ENCODE measurements at places on chromosomes 3 and 15.

- DNase-seq = no peak
Observed at GRCh38 chr3:94065122-94065521, 2.3 kb downstream of the NSUN3 start.

DNA sequence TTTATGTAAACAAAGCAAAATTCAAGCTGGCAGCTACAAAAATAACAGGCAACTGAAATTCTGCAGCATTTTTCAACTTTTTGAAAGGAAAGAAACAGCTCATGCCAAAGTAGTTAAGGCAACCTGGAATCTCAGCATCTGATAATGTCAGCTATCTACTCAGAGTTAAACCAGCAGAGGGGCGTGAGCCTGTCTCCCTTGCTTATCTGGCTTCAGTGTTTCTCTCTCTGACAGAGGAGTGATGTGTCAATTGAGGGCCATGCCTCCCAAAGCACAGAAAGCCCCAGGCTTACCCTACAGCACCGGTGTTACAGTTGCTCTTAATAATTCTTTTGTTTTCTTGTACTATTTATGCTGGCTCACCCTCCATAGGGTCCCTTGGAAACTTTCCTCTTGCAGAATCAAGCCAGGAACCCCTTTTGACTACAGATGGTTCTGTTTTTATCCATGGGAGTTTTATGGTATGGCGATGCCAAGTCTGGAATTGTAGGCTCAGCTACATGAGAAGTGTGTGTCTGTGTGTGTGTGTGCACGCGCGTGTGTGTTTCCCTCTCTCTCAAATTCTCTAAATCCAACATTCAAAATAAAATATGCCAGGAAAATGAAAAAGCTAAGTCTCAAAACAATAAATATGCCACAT, 7.3 kb downstream of the TMEM212 start:
- DNase-seq = no peak

DNA sequence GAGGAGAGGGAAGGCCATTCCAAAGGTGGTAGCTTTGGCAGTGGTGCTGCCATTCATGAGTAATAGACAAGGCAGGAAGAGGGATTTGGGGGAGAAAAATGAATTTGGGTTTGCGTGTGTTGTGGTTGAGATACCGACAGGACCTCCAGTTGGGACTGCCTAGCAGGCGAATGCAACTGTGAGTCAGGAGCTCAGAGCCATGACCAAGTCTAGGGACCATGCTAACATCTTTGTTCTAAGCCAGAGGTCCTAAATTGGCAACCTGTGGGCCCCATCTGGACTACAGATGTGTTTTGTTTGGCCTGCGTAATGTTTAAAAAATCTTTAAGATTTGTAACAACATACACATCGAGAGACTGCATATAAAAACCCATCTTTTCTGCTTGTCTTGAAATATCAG, 61.6 kb downstream of the SAMMSON start:
- no peak for DNase-seq

GRCh38 chr3:145429546-145429945, 731.4 kb downstream of the PLOD2 start:
- no peak for DNase-seq

- no peak for DNase-seq
Observed at GRCh38 chr3:37812499-37812896, 49.2 kb upstream of the CTDSPL start.

DNA sequence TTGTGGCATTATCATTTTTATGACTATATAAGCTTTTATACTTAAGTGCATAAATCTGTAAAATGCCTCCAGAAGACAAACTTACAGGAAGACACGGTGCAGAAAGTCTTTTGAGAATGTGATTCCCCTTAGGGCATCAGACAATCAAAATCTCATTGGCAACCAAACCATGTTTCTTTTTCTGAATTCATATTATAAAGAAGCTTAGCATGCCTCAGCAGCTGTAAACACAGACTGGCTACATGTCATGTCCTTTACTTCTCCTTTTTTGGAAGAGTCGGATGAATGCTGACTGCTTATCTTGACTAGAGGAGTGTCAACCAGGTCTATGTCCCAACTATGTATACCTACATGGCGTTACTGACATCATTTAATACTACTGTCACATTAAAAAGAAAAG, 150.1 kb downstream of the PLD1 start:
- DNase-seq = no peak

- DNase-seq = no peak
Observed at GRCh38 chr15:58458076-58458475, 26.3 kb downstream of the LIPC start.

DNA sequence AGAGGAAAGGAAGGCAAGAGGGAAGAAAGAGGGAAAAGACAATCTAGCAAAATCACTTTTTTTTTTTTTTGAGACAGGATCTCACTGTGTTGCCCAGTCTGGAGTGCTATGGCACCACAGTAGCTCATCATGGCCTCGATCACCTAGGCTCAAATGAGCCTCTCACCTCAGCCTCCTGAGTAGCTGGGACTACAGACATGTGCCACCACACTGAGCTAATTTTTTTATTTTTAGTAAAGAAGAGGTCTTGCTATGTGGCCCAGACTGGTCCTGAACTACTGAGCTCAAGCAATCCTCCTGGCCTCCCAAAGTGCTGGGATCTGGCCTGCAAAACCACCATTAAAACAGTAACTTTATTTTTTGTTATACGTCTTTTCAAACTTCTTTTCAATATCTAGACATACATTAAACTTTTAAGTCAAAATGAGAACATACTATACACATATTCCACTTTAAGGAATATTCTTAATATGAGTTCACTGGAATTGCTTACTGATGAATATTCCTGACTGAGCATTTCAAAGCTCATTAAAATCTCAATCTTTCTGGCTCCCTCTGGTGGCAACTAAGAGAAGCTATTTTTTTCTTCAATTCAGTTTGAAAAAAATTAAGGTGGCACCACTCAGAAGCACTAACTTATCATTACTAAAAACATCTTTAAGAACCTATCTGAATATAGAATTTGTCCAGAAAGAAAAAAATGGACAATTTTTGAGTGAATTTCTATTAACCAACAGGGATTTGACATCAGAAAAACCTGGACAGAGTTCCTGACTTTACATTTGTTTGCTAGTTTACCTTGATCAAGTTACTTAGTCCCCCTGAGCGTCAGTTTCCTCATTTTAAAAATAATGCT, 40.9 kb downstream of the UACA start:
- no peak for DNase-seq

DNA sequence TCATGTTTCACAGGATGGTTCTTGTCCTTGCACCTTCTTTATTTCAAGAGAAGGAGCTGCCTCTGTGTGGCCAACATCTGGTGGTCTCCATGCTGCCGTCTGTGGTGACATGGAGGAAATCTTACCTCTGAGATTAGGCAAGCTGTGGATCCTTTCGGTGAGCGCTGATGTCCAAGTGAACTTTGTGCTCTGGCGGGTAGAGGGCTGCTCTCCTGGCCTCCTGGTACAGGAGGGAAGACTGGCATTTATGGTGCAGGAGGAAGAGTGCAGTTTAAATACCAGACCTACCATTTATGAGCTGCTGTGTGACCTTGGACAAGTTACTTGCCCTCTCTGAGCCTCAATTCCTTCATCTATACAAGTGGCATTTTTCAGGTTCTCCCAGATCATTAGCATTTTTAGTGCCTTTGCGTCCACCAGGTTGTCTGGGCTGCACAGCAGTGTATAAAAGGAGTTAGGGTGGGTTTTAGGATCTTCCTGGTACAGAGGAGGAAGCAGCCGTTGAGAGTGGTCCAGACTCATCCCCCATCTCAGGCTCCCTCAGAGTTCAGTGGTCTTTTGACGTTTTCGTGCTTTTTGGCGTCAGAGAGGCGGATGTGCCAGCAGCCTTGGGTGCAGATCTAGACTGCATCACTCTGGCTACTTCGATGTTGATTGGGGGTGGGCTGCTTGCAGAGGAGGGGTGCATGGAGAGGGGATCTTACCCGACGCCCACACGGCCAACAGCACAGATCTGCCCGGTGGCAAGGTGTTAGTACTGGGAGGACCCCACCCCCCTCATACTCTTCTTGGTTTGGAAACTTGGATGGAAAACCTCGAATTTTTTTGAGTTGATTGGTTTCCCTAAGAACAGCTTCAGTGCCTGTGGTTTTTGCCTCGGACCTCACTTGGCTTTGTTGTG, 162.2 kb downstream of the ITPR1 start:
- DNase-seq = no peak

- DNase-seq = no peak
Observed at GRCh38 chr3:71090207-71090606, 493.3 kb downstream of the FOXP1 start.

DNA sequence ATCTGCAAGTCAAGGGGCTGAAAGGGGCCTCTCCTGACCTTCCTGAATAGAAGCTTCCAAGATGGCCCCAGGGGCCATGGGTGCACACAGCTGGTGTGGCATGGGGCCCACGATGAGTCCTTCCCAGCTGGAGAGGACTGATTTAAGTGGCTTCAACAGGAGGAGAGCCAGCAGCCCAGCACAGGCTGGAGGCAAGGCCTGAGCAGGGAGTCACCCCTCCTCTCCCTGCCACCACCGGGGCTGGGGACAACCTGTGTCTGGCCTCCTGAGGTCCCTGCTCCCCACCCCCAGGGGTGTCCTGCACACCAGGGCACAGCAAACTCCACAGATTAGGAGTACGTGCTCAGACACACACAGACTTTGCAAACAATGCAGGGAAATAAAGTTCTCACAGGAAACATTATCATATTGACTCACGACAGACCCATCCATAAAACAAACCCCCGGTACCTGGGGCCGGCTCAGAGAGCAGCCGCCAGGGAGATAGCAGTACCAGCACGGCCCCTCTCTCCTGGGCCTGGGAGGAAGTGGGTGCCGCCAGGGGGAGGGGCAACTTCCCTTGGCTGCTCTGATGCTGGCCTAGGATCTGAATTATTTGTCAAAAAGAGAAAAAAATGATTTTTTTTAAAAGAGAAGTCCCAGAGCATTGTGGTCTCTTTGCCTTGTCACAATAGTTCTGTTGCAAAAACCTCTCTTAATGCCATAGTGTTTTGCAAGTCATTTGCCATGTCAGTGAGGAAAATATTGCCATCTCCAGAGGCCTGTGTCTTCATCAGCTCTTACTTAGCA, 21.9 kb upstream of the TSEN2 start:
- DNase-seq = no peak

DNA sequence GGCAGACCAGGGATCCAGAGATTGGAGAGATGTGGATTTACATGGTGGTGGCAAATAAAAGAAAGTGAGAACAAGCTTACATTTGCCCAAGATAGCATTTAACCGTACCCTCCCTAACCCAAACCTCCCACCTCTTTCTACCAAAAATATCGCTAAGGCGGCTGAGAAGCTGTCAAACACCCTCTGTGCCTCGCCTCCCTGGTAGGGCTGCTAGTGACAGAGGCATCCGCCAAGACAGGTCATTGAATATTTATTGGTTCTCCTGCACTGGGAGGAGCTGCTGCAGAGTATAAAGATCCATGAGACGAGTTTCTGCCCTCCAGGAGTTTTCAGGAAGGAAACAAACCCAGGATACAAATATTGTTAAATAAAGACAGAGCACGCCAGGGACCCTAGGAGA, 107.3 kb upstream of the TMC3 start:
- no peak for DNase-seq

DNA sequence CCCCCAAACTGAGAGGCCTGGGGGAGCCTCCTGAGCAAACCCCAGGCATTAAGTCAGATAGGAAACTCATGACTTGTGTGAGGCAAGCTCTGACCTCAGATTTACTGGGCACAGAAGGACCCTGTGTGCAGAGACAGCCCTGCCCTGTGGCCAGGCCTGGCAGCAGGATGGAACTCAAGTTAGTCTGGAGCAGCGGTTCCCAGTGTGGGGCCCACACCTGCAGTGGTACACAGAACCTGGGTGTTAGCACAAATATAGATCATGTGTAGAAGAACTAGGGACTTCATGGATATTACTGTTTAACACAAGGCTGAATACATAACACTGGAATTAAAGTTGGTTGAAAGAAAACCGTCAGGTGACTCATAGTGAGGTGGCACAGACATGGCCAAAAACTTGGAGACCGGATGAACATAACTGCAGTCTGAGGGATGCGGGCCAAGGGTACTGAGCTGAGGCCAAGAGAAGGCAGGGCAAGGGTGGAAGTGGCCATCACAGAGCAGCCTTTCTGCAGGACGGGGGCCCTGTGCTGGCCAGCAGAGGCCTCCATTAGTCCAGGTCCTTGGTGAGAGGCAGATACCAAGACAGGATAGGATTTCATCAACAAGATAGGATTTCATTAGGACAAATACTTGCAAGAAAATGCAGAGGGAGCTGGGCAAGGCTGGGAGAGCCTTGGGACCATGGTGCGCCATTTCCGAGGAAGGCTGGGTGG, 40.9 kb downstream of the IRAK2 start:
- no peak for DNase-seq

DNA sequence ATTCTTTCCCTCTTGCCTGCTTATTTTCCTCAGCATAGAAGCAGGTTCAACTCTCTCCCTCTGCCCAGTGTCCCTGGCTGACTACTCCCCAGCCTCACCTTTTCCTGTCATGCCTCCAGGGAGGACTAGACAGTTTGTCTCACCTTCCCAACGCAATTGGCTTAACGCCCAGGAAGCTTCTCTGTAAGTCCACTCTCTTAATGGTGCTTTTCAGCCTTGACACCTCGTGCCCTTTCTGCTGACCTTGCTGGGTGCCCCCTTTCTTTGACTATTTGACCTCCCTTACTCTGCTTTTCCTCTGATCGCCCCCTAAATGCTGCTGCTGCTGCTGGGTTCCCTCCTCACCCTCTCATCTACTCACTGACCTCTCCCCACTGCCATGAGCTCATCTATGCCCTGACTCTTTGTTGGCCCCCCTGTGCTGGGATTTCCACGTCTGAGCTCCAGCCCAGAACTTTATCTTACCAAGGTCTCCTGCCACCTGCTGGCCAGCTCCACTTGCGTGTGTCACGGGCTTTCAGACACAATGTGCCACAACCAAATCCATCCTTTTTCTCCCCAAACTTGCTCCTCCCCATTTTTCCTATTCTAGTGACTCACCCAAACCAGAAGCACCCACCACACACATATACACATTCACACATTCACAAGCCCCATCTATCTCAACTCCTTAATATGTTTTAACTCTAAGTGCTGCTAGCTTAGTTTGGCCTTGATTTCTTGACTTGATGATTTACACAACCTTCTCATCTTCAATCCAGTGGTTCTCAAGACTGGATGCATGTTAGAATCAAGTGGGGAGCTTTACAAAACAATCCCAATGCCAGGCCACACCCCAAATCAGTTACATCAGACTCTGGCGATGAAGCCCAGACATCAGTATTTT, 16.6 kb downstream of the EPB42 start:
- DNase-seq = no peak

DNA sequence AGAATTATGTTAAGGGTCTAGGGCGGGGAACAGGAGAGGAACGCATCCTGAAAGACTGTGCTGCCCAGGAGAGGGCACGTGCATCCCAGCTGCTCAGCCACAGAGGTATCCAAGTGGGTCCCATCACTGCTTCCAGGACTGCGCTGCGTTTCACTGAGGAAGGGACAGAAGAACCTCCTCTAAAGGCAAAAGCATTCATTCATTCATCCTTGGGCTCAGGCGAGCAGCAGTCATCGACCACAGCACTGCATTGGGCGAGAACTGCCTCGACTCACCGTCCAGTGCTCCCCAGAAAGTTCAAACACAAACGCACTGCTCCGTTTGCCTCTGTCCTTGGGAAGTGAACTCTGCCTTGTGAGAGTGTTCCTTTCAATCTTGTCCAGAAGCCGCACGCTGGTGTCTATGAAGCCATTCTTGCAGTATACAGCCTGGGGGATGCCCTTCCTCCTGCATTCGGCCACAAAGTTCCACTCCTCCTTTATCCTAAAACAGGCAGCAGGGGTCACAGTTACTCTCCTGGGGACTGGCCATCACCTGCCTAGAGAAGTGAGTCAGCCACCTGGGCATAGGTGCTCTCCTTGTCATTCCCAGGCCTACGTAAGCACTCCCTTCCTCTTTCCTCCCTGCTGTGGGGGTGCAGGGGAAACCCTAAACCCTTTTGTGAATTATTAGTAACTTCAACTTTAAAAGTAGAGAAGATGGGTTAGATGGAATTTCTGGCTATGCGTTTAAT, 21.2 kb downstream of the LRRC2 start:
- no peak for DNase-seq

All from GM06990 (cell line).